Ovary (tissue), 10 donors: ENCODE measurements at places on chromosomes 3 and 15. TPM values are rescaled to one million over a fixed set of nuclear protein-coding genes. Genes with fewer than 3 reads are reported as not detected.
A peak's percentile ranks its signal among the peaks of the same experiment; 100 is the strongest.

GRCh38 chr15:39828374-39828931, 45.8 kb upstream of the FSIP1 start:
- DNase-seq: peak; percentile 48

- DNase-seq: no peak
Measured at GRCh38 chr3:31010491-31010890, 116.0 kb upstream of the GADL1 start.

- no peak for DNase-seq
Measured at GRCh38 chr15:77964193-77964592, 113.3 kb downstream of the TBC1D2B start.

DNA sequence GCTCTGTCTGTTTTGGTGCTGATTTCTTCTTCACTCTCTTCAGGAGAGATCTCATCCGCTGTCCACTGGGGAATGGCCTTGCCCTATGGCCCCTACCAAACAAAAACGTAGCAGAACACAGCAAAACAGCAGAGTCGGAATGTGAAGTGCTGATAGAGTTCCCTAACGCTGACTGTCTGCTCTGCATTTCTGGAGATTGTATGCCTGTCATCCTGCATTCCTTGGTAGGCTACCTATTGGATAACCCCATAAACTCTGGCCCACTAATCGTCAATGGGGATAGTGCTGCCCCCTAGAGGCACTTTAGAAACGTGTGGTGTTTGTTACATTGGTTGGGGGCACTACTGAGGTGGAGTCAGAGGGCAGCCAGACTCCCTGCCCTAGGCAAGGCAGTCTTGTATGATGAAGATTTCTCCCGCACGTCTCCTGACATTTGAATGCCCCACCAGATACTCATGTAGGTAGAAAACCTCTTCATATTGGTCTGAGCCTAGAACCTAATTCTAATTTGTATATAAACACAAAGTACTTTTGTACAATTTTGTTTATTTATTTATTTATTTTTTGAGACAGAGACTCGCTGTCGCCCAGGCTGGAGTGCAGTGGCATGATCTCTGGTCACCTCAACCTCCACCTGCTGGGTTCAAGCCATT, 15.6 kb upstream of the MAGEF1 start:
- peak; percentile 74 for DNase-seq

DNA sequence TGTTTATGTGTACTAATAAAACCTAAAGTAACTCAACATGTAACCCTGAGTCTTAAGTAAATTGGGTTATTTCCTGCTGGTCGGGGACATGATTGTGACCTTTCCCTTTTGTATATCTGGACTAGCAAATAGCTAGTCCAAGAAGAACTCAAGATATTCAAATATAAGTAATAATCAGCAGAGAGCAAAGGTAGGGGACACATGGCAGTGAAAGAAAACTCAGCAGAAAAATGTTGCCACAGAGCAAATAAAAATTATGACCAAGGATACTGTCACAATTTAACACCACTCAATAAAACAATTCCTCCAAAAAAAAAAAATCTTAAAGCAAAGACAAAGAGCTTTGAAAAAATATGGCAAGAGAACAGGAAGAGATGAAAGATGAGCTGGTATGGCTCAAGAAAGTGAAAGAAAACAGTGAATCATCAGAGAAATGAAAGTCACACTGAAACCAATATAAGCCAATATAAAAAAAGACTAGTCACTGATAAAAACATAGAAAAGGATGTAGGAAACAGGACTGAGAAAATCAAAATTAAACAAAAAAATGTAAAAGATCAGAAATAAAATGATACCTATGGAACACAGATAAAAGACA, 43.4 kb downstream of the HLTF start:
- no peak for DNase-seq

GRCh38 chr15:69662645-69663000, 210.0 kb downstream of the RPLP1 start:
- DNase-seq: no peak

The ATP10A gene
- total RNA-seq: 1.2 TPM

GRCh38 chr3:133563186-133563591, 10.3 kb upstream of the CDV3 start:
- DNase-seq: no peak

The A4GNT gene
- total RNA-seq: not detected

GRCh38 chr15:41494190-41494921, 682 bp downstream of the ITPKA start:
- DNase-seq: no peak

GRCh38 chr15:86917361-86917671, 837.6 kb downstream of the AGBL1 start:
- no peak for DNase-seq

GRCh38 chr3:132228923-132229322, 88.3 kb upstream of the ACP3 start:
- no peak for DNase-seq

- DNase-seq: no peak
Measured at GRCh38 chr3:161042023-161042501, 63.1 kb downstream of the B3GALNT1 start.

GRCh38 chr3:32488474-32489008, 14.1 kb downstream of the CMTM6 start:
- no peak for DNase-seq

DNA sequence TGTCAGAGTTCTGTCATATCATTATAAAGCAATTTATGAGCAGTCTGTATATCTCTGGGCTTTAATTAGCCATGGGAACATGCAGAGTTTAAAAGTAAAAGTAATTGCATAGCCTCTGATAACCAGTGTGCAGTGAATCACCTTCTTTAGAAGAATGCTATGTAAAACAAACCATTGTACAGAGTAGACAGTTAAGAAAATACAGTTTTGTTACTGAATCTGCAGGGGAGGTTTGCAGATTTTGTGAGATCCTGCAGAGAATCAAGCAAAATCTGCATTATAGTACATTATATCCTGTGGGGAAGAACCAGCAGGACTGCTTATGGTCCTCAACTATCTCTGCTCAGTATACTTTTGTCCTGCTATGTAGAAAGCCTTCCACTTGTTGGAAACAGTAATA, 396.2 kb upstream of the NAALADL2 start:
- no peak for DNase-seq

The XCR1 gene
- under 0.01 TPM for total RNA-seq

GRCh38 chr15:42274702-42274989, 1.4 kb upstream of the TMEM87A start:
- peak; percentile 20 for DNase-seq

DNA sequence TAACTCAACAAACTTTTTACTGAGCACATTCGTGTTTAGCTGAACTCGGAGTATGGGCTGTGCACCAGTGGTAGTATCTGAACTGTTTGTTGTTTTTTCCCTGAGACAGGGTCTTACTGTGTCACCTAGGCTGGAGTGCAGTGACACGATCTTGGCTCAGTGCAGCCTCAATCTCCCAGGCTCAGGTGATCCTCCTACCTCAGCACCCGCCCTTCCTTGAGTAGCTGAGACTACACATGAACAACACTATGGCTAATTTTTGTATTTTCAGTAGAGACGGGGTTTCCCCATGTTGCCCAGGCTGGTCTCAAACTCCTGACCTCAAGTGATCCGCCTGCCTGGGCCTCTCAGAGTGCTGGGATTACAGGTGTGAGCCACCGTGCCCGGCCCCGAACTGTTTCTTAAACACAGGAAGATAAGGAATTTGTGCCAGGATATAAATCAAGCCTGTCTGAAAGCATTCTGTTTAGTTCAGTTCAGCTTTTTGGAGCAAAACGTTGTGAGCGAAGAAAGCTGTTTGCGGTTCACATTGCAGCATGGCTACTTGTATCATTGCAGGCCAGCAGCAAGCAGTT, 40.4 kb upstream of the SKOR1 start:
- DNase-seq: no peak

The ARHGAP31 gene
- 21.3 TPM for total RNA-seq

DNA sequence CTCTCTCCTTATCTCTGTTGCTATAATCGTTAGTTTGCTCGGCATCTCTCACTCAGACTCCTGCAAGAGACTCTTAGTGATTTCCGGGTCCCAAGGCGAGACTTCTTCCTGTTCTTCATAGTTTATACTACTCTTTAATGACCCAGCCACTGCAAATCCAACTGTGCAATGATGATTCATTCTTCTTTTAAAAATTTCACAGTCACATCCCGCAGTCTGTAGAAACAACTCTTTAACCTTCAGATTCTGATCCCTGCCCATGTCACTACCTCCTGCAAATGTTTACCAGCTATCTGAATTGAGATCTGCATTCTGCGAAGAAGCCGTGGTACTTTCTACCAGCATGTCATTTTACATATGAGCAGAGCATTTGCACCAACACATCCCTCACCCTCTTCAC, 2.8 kb upstream of the VGLL3 start:
- DNase-seq: no peak

GRCh38 chr3:147649475-147649874, 240.3 kb downstream of the ZIC1 start:
- DNase-seq: no peak

GRCh38 chr3:78967061-78967460, 800.7 kb downstream of the ROBO1 start:
- no peak for DNase-seq

- no peak for DNase-seq
Measured at GRCh38 chr3:44058868-44059203, 182.8 kb upstream of the TOPAZ1 start.

DNA sequence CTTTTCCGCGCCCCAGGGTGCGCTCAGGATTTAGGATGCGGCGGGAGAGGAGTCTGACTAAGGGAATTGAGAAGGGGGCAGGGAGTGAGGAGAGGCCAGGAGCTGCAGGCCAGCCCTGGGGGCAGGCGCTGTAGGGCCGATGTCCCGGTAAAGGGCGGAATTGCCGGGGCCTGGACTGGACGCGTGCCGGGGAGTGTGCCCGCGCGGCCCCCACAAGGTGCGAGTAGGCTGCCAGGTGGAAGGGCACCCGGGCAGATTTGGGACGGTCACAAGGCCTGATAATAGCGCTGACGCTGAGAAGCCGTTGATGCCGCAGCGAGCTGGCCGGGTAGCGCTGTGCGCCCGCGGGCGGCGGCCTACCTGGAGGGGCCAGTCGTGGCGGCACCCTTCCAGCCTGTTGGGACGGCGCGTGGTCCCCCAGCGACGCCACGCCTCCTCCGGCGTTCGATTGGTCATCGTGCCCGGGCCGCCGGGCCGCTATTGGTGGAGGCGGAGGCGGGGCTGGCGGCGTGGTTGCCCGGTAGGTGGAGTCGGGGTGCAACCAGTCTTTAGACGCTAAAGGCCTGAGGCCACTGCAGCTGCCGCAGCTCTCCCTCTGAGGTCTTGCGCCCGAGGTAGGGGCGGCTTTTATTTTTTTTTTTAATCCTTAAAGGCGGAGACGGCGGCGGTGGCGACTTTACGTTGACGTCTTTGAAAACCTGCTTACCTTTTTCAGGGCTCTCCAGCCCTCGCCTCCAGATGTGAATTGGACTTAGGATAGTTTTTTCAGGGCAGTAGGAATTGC, 903 bp downstream of the SLC25A38 start:
- peak; percentile 95 for DNase-seq

DNA sequence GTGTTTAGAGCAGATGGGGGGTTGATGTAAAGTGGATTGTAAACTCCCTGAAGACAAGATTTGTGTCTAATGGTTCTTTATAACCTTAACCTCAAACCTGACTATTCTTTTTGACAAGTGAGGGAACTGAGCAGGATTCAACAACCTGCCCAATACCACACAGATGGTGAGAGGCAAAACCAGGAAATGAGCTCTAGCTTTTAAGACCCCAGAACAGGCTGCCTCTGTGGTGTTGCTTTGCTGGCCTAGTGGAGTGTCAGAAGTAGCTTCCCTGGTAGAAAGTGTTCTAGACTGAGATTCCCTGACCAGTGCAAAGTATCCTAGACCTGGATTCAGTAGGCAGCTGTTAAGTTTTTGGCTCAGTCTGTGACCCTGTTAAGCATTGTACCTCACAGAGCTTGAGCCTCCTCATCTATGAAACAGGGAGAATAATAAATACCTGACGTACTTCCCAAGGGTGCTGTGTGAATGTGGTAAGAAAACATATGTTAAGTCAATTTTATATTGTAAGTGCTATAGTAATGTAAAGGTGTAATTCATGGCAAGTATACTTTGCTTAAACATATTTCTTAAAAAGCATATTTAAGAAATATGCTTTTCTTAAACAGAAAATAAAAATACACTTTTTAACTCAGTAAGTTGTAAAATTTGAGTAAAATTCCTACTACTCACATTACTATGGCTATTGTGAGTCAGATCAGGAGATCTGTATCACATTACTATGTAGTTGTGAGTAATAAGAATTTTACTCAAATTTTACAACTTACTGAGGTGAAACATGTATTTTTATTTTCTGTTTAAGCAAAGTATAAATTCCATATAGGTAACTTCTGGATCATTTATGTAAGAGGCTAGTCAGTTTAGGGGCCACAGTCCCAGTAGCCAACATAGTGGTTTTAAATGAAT, 8.8 kb downstream of the GPR87 start:
- DNase-seq: no peak

The LMOD3 gene
- not detected for total RNA-seq

DNA sequence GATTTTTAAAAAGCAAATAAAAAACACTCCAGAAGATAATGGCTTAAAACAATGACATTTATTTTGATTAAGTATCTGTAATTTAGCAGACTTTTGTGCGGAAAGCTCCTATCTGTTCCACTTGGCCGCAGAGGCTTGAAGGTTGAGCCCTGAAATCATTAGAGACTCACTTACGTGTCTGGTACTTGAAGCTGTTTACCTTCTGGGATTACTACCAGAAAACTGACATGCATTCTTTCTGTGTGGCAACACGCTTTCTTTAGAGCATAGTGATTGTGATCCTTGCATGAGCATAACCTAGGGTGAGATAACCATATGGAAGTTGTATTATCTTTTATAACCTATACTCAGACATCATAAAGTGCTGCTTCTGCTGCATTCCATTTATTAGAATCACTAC, 298.5 kb downstream of the SI start:
- no peak for DNase-seq

The CCRL2 gene
- 1.1 TPM for total RNA-seq

DNA sequence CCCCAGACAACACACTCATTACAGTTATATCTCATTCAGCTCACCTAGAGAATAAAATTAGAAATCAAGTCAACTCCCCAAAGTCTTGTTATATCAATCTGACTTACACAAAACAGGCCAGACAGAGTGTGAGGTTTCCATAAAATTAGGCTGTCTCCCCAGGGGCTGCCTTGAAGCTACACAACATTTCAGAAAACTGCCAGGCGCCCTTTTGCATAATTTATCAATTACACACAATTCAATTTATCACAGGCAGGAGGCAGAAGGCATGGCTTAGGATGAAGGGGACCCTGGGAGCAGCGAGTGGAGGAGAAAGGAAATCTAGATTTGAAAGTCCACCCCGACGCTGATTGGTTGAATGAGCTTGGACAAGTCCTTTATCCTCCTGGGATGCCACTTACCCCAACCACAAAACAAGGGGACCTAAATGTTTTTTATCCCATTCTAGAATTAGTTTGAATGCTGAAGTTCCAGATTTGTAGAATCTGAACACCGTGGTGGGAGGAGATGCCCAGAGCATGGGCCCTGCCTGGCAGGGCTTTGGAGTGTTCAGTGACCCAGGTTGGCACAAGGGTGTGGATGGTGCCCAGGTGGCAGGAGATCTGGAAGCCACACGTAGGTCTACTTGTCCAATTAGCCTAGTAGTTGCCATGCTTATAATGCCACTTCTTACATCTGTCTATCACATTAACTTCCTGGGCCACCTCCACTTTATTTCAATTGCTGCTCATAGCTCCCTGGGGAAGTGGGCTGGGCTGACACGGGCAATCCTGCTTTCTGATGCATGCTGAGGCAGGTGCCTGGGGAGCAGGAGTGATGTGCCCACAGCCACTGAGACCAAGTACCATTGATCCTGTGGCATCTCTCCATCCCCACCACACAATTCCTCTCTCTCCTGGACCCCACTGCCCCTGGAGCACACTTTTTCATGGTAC, 119.8 kb upstream of the TLE3 start:
- DNase-seq: no peak
